Activated T-cell treated with anti-CD3 and anti-CD28 coated beads, Interleukin-2, amount 50 U/mL, for 72 hours (primary cell): ENCODE measurements at places on chromosomes 3 and 15. TPM values are rescaled to one million over a fixed set of nuclear protein-coding genes. Genes with fewer than 3 reads are reported as not detected.

GRCh38 chr15:25056484-25057425 is 102.0 kb downstream of the SNRPN start:
- DNase-seq = no peak

NLGN1 gene
- not detected for total RNA-seq

DNA sequence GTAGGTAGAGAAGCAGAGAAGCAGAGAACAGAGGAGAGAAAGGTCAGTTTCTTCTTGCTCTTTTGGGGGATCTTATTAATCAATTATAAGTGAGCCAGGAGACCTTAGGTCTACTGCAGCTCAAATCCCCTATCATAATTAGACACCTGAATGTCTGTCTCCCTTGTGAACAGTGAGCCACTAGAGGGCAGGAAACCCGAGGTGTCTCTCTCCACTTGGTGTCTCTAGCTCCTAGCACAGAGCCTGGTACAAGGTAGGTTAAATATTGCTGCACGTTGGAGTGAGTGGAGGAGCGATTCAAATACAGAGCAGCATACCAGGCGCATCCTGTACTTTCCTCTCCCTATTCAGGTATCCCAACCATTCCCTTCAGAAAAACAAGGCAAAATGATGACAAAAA is 2.0 kb upstream of the ST8SIA2 start:
- peak; percentile 39 for DNase-seq

DNA sequence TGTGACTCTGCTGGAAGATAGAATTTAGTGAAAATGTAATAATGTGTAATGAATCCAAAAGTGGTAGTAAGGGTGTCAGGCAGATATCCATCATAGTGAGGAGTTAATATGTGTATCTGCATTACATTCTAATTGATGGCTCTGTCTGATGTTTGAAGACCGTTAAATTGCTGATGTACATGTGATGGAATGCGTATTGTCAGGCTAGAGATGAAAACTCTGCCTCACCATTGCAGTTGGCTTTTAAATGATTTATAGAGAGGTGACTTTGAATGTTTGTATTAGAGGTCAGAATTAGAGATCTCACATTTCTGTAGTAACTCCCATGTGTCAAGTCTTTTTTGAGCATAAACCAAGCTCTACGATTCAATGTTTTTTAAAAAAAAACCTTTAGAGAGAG is 234.6 kb downstream of the NAALADL2 start:
- DNase-seq = no peak

LRRC2 gene
- not detected for total RNA-seq

DNA sequence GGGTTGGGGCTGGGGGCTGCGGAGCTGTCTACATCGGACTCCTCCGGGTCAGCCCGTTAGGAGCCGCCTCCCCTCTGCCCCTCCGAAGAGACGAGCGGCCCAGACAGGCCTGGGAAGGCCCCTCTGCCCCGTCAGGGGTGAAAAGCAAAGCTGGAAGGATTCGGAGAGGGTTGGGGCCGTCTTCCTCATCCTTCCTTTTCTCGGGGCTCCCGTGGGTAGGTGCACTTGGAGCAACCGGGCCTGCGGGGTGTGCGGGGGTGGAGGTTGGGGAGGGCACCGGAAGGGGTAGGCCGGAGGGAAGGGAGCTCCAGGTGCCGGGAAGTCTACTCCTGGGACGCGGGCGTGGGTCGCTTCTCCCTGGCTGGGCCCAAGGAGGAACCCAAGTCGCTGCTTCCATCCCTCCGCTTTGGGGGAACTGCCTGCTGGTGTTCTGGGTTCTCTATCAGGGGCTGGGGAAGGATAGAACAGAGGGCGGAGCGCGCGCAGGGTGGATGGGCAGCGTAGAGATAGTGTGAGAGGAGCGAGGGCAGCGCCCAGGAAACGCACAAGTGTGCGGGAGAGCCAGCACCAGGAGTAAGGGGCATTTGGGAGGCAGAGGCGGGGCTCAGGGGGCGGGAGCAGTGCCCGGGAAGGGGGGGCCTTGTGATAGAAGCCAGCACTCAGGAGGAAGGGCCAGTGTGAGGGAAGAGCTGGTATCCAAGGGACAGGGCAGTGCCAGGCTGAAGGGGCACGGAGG is 590 bp downstream of the POLR2H start:
- peak; percentile 65 for DNase-seq

GRCh38 chr3:73885862-73886261 is 261.1 kb upstream of the PDZRN3 start:
- no peak for DNase-seq

SOX2 gene
- not detected for total RNA-seq

GRCh38 chr15:77048135-77048876 is 22.6 kb downstream of the TSPAN3 start:
- DNase-seq = no peak

GRCh38 chr15:74845581-74845980 is 2.6 kb upstream of the ULK3 start:
- DNase-seq = no peak

DNA sequence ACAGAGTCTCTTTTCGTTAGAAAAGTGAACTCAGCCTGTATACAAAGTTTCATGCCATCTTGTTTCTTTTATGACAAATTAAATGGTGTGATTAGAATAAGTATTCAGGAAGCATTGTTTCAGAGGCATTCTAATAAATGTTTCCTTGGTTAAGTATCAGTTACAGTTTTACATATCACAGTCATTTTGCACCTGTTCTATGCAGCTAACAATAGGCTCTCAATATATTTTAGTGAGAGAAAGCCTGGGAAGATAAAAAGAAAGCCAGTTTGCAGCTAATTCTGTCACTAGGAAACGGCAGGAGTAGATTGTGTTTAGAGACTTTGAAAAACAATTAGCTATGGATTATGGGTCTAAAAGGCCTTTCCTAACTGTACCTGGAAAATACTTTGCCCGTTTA is 252.8 kb downstream of the ZIC1 start:
- DNase-seq = no peak

GRCh38 chr15:75669191-75669878 is 21.6 kb downstream of the SNX33 start:
- DNase-seq = peak; percentile 18

MEIS2 gene
- 0.19 TPM for total RNA-seq

- no peak for DNase-seq
Observed at GRCh38 chr3:99570061-99570460, 68.3 kb upstream of the COL8A1 start.

MTFMT gene
- 12.9 TPM for total RNA-seq

GRCh38 chr15:30953731-30954378 is 37.6 kb downstream of the MTMR10 start:
- peak; percentile 19 for DNase-seq

TRAT1 gene
- 25.9 TPM for total RNA-seq

KCNMB3 gene
- 0.89 TPM for total RNA-seq

- no peak for DNase-seq
Observed at GRCh38 chr3:99760629-99761028, 57.0 kb upstream of the CMSS1 start.

MCF2L2 gene
- total RNA-seq = 11.5 TPM

- DNase-seq = no peak
Observed at GRCh38 chr3:69012800-69013252, 658 bp downstream of the EOGT start.

DNA sequence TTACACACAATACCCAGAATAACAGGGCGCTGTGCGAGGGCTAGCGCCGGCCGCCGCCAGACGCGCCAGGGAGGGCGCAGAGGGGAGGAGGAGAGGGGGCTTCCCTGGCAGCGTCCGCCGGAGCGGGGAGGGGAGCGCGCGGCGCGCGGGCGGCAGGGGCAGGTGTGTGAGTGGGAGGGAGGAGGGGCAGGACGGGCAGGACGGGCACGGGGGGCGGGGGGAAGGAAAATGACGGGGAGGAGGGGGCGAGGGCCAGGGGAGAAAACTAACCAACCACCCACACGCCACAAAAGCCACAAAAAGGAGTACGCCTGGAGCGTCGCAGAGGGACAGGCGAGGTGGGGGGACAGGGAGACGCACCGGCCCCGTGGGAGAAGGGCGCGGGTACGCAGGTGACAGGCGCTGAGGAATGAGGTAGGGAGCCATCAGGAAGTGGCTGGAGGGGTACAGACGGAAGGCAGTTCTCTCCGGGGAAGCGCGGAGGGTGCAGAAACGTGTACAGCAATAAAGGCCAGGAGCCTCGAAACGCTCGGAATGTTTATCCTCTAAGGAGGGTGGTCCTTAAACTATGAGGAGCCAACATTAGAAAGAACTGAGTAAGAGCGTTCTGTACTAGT is 610 bp upstream of the SATB1 start:
- DNase-seq = peak; percentile 84

DNA sequence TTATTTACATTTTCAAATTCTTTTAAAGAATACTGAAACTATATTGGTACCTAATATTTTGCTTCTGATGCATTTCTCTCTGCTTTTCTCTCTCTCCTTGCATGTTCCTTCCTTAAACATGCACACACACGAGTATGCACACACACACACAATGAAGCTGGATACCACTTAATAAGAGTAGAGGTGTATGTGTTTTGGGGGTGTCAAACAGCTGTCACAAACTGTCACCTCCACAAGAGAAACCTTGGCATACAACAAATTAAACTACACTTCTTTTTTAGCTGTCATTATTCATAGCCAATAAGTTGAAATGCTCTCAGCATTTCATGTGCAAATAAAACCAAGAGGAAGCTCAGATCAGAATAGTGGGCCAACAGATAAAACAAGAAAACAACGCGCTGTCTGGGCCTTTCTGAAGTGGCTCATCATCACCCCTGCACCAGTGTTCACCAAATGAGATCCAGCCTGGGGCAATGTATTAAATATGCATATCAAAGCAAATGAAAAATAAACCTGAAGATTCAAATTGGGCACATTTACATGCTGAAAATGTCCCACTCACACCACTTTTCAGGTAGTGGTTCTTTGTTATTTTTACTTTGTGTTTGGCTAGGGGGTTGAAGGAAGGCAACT is 9.7 kb downstream of the MEIS2 start:
- DNase-seq = no peak

DNA sequence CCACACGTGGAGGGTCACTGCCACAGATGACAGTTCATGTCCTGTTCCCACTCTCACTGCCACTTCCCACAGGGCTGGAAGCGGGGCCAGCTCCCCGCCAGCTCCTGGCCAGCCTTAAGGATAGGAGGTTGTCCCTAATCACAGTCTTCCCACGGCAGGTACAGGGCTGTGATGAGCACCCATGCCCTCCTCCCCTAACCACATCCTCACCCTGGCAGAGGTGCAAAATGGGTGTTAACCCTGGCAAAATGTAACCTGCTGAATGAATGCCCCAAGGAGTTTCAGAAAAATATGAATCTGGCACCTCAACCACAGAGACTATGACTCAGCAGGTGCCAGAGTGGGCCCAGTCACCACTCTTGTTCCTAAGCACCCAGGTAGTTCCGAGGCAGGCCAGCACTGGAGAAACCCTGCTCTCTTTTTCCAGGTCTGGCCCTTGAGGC is 185.1 kb upstream of the TPM1 start:
- peak; percentile 13 for DNase-seq

DNA sequence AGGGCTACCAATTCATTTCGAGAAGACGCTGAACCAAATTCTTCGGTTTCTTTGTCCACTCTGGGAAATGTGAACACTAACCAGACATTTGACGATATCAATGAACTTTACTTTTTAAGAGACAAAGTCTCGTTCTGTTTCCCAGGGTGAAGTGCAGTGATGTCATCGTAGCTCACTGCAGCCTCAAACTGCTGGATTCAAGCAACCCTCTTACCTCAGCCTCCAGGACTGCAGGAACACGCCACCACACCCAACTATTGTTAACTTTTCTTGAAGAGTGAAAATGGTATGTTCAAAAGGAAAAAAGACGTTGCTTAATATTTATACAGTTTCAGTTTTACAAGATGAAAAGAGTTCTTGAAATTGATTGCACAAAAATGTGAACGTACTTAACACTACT is 30.6 kb downstream of the MB21D2 start:
- DNase-seq = peak; percentile 37

DNA sequence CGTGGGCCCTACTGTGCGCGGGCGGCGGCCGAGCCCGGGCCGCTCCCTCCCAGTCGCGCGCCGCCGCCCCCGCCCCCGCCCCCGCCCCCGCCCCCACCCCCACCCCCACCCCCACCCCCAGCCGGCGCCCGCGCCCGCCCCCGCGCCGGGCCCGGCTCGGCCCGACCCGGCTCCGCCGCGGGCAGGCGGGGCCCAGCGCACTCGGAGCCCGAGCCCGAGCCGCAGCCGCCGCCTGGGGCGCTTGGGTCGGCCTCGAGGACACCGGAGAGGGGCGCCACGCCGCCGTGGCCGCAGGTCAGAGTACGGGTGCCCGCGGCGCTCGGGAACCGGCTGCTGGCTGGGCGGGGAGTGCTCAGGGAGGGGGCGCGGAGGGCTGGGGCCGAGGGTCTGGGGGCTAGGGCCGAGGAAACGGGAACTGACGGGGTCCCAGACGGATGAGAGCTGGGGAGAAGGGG is 1.1 kb upstream of the PPARG start:
- peak; percentile 49 for DNase-seq

DNA sequence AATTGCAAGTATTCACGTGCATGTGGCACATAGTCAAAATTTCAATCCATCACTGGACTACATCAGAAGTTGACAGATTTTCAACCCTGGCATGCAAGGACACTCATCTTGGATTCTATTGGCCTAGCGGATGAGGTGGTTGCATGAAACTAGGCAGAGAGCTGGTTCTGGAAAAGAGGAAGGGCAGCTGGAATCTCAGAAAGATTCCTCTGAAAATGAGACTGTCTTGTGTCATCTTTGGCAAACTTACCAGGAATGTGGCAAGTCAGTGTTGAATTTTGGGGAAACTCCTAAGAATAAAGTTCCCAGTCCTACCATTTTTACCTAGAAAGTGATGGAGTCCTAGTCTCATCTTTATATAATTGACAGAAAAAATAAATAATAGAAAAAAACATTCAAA is 384.3 kb upstream of the NR2F2 start:
- no peak for DNase-seq

DNA sequence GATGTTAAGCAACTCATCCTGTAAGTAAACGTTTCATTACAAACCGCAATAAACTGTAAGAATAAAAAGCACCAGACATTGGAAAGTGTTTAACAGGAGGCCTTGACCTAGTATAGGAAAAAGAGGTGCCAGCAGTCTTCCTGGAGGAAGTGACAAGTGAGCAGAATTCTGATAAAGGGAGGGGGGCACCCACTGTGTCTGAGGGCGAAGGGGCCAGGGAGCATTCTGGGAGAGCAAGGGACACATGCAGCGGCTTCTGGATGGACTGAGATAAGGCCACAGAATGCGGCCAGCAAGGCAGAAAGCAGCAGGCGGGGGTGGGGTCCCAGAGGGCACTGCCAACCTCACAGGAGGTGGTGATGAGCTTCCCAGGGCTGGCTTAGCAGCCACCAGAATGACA is 80.2 kb downstream of the MTHFS start:
- no peak for DNase-seq

- DNase-seq = no peak
Observed at GRCh38 chr3:41464858-41465257, 265.6 kb downstream of the CTNNB1 start.

DNA sequence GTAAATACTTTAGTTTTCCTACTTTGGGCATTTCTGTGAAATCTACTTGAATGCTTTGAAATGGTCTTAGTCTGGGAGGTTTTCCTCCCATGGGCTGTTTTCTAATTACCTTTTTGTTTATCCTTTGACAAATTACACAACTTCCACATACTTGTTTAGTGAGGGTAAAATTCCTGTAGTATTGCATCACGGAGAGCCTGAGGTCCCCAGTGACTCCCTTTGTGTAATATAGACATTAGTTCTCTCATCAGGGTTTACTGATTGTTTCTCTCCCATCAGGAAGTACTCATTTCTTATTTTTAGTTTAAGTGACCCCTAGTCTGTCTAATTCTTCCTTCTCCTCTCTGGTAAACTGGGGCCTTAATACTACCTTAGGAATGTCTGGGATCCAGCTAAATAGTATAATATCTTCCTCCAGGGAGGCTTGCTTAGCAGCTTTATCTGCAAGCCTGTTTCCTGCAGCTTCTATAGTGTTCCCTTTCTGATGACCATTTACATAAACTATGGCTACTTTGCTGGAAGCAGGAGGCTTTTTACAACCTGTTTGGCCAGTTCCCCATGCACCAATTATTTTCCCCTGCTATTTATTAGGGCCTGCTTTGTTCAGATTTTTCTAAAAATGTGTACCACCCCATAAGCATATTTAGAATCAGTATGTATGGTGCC is 87.2 kb upstream of the XCR1 start:
- no peak for DNase-seq
